ENCODE measurements at places on chromosomes 5 and 9.

- H3K4me1 ChIP-seq = no peaks in the 10 kb centered on the region
- H3K36me3 ChIP-seq = no peaks in the 10 kb centered on the region
- DNase-seq = no peak
- no peak overlapping the region for H3K4me3 ChIP-seq
- H3K27ac ChIP-seq = no peak overlapping the region
Measured at GRCh38 chr9:76353280-76353679, 40.9 kb downstream of the RFK start.

DNA sequence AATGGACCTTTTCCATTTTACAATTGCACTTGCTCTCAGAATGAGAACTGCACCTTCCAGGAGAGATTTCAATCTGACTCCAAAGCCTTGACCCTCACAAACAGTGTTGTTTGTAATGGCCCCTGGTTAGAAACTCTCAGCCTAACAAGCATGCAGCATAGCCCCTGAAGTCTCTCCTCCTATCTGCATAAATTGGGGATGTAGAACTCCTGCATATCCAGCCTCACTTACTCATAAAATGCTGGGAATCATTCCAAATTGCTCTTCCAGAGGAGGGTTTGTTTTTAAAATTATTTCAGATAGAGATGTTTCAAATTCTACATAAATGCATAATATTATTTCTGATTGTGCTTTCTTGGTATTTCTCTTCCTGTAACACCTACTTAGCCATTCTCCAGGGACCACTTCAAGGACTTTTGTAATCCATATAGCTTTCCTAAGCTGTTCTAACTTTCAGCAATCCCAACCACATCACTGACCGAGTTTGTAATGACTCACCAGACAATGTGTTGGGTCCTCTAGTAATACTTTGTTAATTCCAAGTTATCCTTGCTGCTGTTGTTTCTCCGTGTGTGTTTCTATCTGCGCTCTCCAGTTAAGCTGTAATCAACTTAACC lies 143.8 kb upstream of the CCDC152 start:
- H3K4me3 ChIP-seq = no peak overlapping the region
- H3K27ac ChIP-seq = no peak overlapping the region
- no peak for DNase-seq
- H3K27me3 ChIP-seq = no peaks in the 10 kb centered on the region
- no peaks in the 10 kb centered on the region for H3K4me1 ChIP-seq
- H3K36me3 ChIP-seq = no peaks in the 10 kb centered on the region

GRCh38 chr5:8436924-8437323 lies 568.0 kb downstream of the MTRR start:
- no peaks in the 10 kb centered on the region for H3K27me3 ChIP-seq
- H3K36me3 ChIP-seq = no peaks in the 10 kb centered on the region
- no peak overlapping the region for H3K4me3 ChIP-seq
- no peak for DNase-seq
- no peak overlapping the region for H3K27ac ChIP-seq

- H3K36me3 ChIP-seq = no peaks in the 10 kb centered on the region
- H3K4me3 ChIP-seq = no peak overlapping the region
- H3K4me1 ChIP-seq = peaks cover 4% of the 10 kb centered on the region
- no peak overlapping the region for H3K27ac ChIP-seq
Measured at GRCh38 chr5:37721447-37721871, 118.4 kb downstream of the GDNF start.

- no peaks in the 10 kb centered on the region for H3K27me3 ChIP-seq
- H3K4me3 ChIP-seq = no peak overlapping the region
- no peak overlapping the region for H3K27ac ChIP-seq
- peaks cover 3% of the 10 kb centered on the region for H3K4me1 ChIP-seq
Measured at GRCh38 chr9:13597004-13597403, 317.5 kb upstream of the MPDZ start.

- H3K36me3 ChIP-seq = no peaks in the 10 kb centered on the region
- H3K27ac ChIP-seq = no peak overlapping the region
- no peak overlapping the region for H3K4me3 ChIP-seq
- no peak for DNase-seq
Measured at GRCh38 chr5:50855001-50855400, 188.6 kb downstream of the PARP8 start.

- no peak overlapping the region for H3K4me3 ChIP-seq
- H3K4me1 ChIP-seq = peaks cover 6% of the 10 kb centered on the region
- no peaks in the 10 kb centered on the region for H3K36me3 ChIP-seq
- DNase-seq = no peak
- H3K27me3 ChIP-seq = peaks cover 10% of the 10 kb centered on the region
- no peak overlapping the region for H3K27ac ChIP-seq
Measured at GRCh38 chr5:1860949-1861348, 21.8 kb downstream of the IRX4 start.

DNA sequence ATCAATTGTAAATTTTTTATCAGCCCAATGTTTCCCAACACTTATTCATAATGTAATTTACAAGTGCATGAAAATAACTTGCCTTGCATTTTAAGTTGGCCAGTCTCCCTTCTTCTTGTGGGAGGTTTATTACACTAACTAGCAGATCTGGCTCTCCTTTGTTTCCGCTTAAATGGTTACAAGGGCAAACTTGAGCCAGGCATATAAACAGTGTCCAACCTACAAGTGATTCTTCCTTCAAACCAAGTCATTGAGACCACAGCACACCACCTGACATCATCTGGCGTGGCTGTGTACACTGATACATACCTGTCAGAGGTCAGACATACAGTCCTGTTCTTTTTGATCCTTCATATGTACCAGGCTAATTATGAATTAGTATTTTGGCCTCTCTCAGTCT lies 80.1 kb downstream of the ALDH1A1 start:
- no peak for DNase-seq
- H3K36me3 ChIP-seq = no peaks in the 10 kb centered on the region
- H3K4me3 ChIP-seq = no peak overlapping the region
- H3K4me1 ChIP-seq = no peaks in the 10 kb centered on the region

- H3K27me3 ChIP-seq = no peaks in the 10 kb centered on the region
- H3K36me3 ChIP-seq = no peaks in the 10 kb centered on the region
- no peak for DNase-seq
- peak overlapping the region; percentile 47 for H3K27ac ChIP-seq
Measured at GRCh38 chr9:129566563-129567266, 54.2 kb downstream of the C9orf50 start.

- H3K4me1 ChIP-seq = no peaks in the 10 kb centered on the region
- H3K4me3 ChIP-seq = no peak overlapping the region
- DNase-seq = no peak
- H3K36me3 ChIP-seq = no peaks in the 10 kb centered on the region
- no peaks in the 10 kb centered on the region for H3K27me3 ChIP-seq
- no peak overlapping the region for H3K27ac ChIP-seq
Measured at GRCh38 chr9:132048201-132048600, 31.5 kb downstream of the MED27 start.

- H3K4me3 ChIP-seq = no peak overlapping the region
- no peaks in the 10 kb centered on the region for H3K27me3 ChIP-seq
- H3K27ac ChIP-seq = no peak overlapping the region
- no peaks in the 10 kb centered on the region for H3K36me3 ChIP-seq
Measured at GRCh38 chr9:83544002-83544698, 5.9 kb upstream of the FRMD3 start.

GRCh38 chr5:33980030-33980429 lies 4.5 kb downstream of the SLC45A2 start:
- H3K27ac ChIP-seq = no peak overlapping the region
- no peaks in the 10 kb centered on the region for H3K27me3 ChIP-seq
- no peak for DNase-seq
- H3K4me1 ChIP-seq = no peaks in the 10 kb centered on the region
- peaks cover 5% of the 10 kb centered on the region for H3K36me3 ChIP-seq

DNA sequence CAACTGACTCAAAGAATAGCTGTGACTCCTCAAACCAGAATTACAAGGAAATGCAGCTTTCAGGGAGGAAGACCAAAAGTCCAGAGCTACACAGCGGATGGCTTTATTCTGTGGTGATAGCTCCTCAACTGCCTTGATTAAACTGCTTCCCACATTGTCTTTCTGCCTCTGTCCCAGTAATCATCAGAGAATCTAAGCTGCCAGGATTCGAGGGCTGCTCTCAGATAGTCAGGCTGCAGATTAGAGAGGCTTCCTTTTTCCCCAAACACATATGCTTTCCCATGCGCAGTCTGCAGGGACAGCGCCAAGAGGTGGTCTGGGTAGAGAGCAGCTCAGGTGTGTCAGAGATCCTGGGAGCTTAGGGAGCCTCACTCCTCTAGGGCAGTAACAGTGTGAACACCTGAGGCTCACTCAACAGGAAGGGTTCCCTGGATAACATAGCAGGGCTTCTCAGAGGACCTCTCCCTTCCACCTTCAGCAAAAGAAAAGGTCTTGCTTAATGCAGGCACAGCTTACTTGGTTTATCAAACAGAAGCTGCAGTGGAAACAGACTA lies 439.9 kb upstream of the TLE4 start:
- H3K27me3 ChIP-seq = peaks cover 2% of the 10 kb centered on the region
- no peaks in the 10 kb centered on the region for H3K36me3 ChIP-seq
- no peaks in the 10 kb centered on the region for H3K4me1 ChIP-seq
- no peak overlapping the region for H3K4me3 ChIP-seq

DNA sequence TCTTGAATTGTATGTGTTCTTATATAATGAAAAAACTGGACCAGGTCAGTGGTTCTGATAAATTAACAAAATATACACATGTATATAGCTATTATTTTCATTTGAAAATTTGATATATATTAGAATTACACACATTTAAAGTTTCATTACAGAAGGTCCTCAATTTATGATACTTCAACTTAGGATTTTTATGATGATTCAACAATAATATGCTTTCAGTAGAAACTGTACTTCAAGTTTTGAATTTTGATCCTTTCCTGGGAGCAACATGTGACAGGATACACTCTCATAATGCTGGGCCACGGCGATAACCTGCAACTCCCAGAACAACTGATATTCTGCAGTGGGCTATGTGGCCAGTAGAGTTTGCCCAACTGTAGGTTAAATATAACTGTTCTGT lies 344.7 kb downstream of the TAF11L14 start:
- H3K4me3 ChIP-seq = no peak overlapping the region
- no peaks in the 10 kb centered on the region for H3K27me3 ChIP-seq
- no peaks in the 10 kb centered on the region for H3K36me3 ChIP-seq
- no peak for DNase-seq
- no peaks in the 10 kb centered on the region for H3K4me1 ChIP-seq

DNA sequence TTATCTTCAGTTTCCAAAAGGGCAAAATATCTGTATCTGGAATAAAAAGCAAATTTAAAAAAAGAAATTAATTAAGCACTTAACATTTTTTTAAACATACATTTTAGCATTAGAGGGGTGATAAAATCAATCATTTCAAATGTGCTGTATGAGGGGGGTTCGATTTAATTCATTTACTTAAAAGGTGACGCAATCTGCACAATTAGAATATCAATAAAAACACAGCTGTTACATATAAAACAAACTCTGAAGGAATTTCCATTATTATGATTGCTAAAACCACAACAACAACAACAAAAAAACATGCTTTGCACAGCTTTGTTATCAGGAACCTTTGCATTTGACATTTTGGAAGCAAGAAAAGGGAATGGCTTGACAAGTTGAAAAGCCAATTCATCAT lies 71.6 kb upstream of the C6 start:
- no peaks in the 10 kb centered on the region for H3K4me1 ChIP-seq
- DNase-seq = no peak
- no peak overlapping the region for H3K4me3 ChIP-seq
- no peak overlapping the region for H3K27ac ChIP-seq

- H3K36me3 ChIP-seq = no peaks in the 10 kb centered on the region
- no peak overlapping the region for H3K27ac ChIP-seq
- no peak for DNase-seq
- H3K27me3 ChIP-seq = no peaks in the 10 kb centered on the region
- no peak overlapping the region for H3K4me3 ChIP-seq
Measured at GRCh38 chr5:5751987-5752386, 329.5 kb downstream of the ICE1 start.

- no peaks in the 10 kb centered on the region for H3K36me3 ChIP-seq
- no peak for DNase-seq
- H3K27ac ChIP-seq = no peak overlapping the region
- H3K4me1 ChIP-seq = no peaks in the 10 kb centered on the region
- H3K27me3 ChIP-seq = no peaks in the 10 kb centered on the region
Measured at GRCh38 chr5:96636594-96636993, 25.6 kb upstream of the CAST start.

DNA sequence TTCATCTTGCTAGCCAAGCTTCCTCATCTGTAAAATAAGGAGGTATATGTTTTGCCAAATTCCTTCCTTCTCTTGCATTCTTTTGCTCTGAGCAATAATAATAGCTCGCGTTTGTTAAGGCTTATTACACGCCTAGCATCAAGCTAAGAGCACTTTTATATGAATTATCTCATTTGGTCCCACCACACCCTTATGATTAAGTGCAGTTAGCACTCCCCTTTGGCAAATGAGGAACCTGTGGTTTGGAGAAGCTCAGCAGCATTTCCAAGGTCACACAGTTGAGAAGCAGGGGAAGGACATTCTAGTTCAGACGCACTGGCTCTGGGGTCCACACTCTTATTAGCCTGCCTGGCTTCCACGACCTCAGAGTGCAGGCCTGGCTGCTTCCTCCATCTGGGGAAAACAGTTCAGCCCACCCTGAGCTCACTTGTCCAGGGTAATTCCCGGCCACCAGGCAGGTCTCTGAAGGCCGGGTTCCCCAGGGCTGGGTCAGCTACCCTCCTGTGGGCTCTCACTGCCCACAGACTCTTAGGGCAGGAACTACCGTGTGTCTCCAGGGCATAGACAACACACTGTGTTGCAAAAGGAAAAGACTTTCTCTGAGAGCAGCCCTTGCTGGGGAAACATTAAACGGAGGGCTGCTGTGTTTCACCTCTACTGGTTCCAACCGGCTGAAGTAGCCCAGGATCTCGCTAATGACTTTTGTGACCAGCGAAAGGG lies 9.9 kb upstream of the FBP1 start:
- no peak overlapping the region for H3K27ac ChIP-seq
- DNase-seq = no peak
- no peaks in the 10 kb centered on the region for H3K27me3 ChIP-seq
- no peak overlapping the region for H3K4me3 ChIP-seq
- H3K4me1 ChIP-seq = peaks cover 3% of the 10 kb centered on the region
- H3K36me3 ChIP-seq = no peaks in the 10 kb centered on the region

- no peaks in the 10 kb centered on the region for H3K36me3 ChIP-seq
- H3K4me1 ChIP-seq = no peaks in the 10 kb centered on the region
- no peak overlapping the region for H3K4me3 ChIP-seq
- H3K27ac ChIP-seq = no peak overlapping the region
- DNase-seq = no peak
Measured at GRCh38 chr9:78620764-78621163, 323.8 kb downstream of the PSAT1 start.

- H3K4me1 ChIP-seq = peaks cover 5% of the 10 kb centered on the region
- H3K36me3 ChIP-seq = no peaks in the 10 kb centered on the region
- no peak overlapping the region for H3K4me3 ChIP-seq
Measured at GRCh38 chr9:89278997-89279739, 31.8 kb upstream of the CKS2 start.

DNA sequence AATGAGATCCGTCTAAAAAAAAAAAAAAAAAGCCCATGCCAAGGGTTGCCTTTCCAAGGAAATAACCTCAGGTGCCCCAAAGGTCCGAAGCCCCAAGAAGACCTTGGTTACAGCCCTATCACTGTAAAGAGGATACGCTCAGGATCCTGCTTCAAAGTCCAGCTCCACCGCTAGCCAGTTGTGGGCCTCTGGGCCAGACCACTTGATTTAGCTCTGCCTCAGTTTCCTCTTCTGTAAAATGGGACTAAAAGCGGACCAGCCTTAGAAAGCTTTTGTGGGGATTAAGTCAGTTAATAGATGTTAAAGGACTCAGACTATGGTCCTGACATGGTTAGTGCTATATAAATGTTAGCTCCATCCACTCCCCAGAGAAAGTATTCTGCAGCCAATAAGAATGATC lies 48.7 kb upstream of the ORM1 start:
- H3K36me3 ChIP-seq = peaks cover 9% of the 10 kb centered on the region
- H3K4me3 ChIP-seq = no peak overlapping the region
- no peak overlapping the region for H3K27ac ChIP-seq
- H3K4me1 ChIP-seq = peaks cover 2% of the 10 kb centered on the region
- no peaks in the 10 kb centered on the region for H3K27me3 ChIP-seq

Data from spinal cord (tissue), 10 donors.